ENCODE measurements at places on chromosomes 5 and 9.

- no peak for DNase-seq
Observed at GRCh38 chr9:123251741-123252140, 16.6 kb downstream of the STRBP start.

- no peak for DNase-seq
Observed at GRCh38 chr5:54835647-54836046, 149.7 kb downstream of the ESM1 start.

GRCh38 chr5:59001154-59001553 is 418.3 kb downstream of the RAB3C start:
- DNase-seq = no peak

GRCh38 chr5:140338908-140339307 is 7.5 kb downstream of the HBEGF start:
- DNase-seq = no peak

DNA sequence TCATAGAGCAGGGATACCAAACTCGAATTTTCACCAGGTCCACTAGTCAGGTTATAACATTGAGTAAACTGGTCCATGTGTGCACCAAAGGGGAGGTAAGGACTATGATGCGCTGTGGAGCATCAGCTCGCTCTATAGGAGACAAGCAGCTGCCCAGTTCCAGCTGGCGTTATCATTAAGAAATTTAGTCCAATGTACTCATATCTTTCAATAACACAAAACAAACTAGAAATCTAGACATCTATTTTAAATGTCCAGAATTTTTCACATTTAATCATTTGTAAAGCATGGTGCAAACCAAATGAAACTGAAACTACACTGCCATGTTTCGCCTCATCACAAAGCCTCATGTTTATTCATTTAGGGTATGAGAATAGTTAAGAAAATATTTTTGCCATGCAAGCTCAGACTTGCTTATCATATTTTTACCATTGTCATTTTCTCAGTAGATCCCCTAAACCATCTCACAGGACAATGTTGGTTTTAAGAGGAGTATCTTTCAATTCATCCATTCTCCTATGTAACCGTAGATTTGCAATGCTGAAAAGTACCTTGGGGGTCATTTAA is 50.9 kb downstream of the ZNF474 start:
- no peak for DNase-seq

DNA sequence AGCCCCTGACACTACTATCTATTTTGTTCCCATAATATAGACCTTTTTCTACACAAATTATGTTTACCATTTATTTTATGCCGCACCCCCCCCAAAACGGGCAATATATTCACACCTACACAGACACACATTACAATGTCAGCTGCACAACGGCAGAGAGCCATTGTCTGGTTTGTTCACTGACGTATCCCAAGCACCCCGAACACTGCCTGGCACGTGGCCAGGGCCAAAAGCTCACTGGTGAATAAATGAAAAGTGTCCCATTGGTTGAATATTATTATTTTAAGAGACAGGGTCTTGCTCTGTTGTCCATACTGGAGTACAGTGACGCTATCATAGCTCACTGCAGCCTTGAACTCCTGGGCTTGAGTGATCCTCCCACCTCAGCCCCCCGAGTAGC is 150.5 kb downstream of the GNAQ start:
- no peak for DNase-seq
